ENCODE measurements at places on chromosomes 12 and 14.

DNA sequence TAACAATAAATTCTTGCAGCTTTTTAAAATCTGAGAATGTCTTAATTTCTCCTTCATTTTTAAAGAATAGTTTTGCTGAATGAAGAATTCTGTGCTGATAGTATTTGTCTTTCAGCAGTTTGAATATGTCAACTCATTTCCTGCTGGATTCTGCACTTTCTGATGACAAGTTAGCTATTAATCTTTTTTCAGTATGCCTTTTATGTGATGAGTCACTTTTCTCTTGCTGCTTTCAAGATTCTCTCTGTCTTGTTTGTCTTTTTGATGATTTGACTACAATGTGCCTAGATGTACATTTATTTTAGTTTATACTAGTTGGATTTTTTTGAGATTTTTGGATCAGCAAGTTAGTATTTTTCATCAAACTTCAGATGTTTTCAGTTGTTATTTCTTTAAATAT, 87.9 kb upstream of the AVPR1A start:
- DNase-seq = no peak

- DNase-seq = no peak
Observed at GRCh38 chr14:69363055-69363454, 35.0 kb downstream of the ERH start.

DNA sequence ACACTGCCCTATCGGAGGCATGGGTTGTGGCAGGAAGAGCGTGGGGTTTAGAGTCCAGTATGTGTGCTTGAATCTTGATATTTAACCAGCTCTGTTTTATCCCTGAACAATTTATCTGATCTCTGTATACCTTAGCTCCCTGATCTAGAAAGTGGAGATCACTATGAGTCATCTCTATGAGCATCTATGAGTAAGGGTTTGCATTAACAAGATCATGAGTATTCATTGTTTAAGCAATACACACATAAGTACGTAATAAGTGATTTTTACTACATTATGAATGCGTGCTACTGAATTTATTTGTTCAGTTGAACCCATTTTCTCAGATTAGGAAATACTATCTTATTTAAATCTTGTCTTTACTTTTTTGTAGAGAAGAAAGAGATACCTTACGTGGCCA, 49.4 kb downstream of the GPATCH2L start:
- DNase-seq = no peak

- DNase-seq = no peak
Observed at GRCh38 chr12:4506870-4507269, 31.8 kb upstream of the RAD51AP1 start.

GRCh38 chr14:72603639-72604038, 290.3 kb downstream of the DPF3 start:
- DNase-seq = no peak

DNA sequence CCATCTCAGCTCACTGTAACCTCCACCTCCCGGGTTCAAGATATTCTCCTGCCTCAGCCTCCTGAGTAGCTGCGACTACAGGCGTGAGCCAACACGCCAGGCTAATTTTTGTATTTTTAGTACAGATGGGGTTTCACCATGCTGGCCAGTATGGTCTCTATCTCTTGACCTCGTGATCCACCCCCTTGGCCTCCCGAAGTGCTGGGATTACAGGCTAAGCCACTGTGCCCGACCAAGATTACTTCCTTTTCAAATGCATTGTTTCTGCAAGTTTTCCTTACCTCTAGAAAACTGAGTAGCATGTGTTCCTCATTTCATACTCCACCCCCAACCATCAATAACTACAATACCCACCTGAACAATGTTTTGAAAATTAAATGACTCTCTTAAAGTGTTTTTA, 13.1 kb downstream of the ARF6 start:
- DNase-seq = no peak

- no peak for DNase-seq
Observed at GRCh38 chr12:105257321-105257728, 21.4 kb upstream of the APPL2 start.

DNA sequence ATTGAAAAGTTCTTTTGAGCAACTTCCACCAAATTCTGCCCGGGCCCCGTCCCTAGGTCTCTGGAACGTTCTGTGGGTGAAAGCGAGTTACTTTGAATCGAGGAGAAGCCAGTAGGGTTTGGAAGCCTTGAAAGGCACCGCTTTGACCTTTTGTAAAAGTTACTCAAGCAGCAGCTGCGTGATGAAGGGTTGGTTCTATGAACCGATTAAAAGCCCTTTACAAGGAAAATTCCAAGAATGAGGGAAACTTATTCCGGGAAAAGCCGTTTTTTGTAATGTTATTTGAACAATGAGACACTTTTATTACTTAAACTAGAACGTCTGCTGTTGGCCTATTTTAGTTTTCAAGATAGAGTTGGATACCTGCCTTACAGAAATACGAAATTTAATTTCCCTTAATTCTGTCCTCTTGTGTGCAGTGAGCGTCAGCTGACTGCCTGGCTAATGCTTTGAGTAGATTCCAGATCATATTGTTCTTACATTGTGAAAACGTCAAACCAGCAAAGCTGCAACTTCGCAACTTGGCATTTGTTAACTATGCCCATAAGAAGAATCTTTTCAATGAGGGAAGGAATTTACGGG, 906 bp downstream of the LARP4 start:
- DNase-seq = peak; percentile 7

GRCh38 chr12:68270358-68270757, 17.0 kb upstream of the IL22 start:
- DNase-seq = no peak

DNA sequence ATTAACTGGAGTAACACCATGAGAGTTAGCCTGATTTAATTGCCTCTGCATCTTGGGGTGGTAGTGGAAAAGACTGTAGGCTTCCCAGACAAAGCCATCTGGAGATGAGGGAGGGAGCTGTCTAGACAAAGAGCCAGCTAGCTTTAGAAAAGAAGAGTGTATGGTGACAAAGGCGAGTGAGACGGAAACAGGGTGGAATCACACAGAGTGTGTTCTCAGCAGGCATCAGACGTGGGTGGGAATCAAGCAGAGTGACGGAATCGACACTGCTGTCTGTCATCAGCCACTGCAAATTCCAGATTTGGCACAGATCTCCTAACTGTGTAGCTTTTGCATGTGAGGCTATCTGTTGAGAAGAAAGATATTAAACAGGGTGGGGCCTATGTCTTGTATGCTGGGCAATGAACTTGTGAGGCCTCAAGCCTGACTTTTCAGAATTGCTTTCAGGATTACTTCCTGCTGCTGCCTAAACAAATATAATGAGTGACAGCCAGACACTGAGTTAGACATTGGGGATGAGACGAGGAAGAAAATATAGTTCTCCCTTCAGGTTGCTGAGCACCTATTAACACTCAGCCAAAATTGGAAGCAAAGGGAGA, 236.5 kb upstream of the GRIP1 start:
- peak; percentile 63 for DNase-seq

Measured in NCI-H146 (cell line).